ENCODE measurements at places on chromosomes 4 and X.

DNA sequence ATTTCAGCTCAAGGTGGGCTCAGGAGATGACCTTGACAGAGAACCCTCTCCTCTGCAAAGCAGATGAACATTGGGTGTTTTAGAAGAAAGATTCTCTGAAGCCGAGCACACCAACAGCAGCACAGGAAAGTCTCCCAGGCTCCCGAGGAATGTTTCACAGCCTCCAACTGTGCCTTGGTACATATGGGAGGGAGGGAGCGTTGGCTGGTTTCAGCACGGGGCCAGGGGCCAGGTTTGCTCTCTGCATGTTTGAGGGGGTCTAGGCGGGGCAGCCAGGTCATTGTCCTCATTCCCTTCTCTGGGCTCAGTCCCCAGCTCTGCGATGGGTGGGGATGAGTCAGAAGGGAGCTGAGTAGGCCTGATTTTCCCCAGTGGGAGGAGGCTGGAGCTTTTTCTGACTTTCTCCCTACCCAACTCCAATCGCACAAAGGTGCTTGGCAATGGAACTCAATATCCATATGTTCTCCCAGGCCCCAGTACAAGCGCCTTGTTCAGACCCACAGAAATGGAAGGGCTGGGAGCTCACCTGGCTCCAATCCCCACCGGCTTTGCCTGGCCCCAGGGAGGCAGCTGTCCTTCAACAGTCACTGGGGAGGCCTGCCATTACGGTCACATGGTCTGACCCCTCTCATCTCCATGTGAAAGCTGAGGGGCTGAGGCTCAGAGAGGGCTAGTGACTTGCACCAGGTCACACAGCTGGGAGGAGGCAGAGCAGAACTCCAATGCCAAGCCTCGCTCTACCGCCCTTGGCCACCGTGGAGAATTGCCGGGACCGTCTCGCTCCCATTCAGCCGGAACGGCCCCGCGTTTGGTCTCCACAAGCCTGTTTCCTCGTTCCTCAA is 108.4 kb upstream of the AFAP1 start:
- no peak for DNase-seq

DNA sequence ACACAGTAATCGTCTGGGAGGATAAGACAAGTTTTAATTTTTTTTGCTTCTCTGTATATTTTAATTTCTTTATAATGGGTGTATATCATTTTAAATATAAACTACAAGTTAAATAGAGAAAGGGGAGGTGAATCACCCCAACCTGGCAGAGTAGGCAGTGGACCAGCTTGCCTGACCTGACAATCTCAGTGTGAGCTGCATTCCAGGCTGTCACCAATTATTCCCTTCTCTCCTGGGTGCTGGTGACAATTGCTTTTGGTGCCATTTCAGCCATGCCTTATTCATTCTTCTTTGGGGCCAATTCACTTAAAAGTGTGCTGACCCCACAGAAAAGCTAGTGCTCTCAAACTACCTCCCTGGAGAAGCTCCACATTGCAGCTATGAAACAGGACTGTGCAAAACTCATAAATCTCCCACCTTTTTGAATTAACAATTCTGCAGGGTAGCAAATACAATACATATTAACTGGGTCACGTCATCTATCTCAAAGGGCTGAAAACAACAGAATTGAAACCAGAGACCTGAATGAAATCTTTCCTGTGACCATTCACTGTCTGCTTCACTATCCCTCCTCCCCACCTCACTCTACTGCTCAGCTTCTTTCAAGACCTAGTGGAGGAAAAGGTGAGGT is 359.0 kb downstream of the HS3ST1 start:
- DNase-seq, result no peak

GRCh38 chr4:72109959-72110497 is 78.2 kb downstream of the NPFFR2 start:
- no peak for DNase-seq

DNA sequence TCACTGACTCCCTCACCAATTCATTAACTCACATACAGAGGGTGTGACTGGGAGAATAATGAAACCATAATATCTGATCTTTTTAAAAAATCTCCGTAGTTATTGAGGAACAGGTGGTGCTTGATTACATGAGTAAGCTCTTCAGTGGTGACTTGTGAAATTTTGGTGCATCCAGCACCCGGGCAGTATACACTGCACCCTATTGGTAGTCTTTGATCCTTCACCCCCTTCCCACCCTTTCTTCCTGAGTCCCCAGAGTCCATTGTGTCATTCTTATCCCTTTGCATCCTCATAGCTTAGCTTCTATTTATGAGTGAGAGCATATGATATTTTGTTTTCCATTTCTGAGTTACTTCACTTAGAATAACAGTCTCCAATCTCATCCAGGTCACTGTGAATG is 1143.8 kb downstream of the PCDH19 start:
- DNase-seq, result no peak

- no peak for DNase-seq
Measured at GRCh38 chr4:2372488-2373030, 45.9 kb downstream of the ZFYVE28 start.

GRCh38 chr4:152467101-152467500 is 68.8 kb downstream of the FBXW7 start:
- DNase-seq, result no peak

- no peak for DNase-seq
Measured at GRCh38 chrX:119427024-119427794, 28.1 kb downstream of the SLC25A43 start.

- DNase-seq, result no peak
Measured at GRCh38 chr4:55617587-55618197, 18.4 kb downstream of the NMU start.

- no peak for DNase-seq
Measured at GRCh38 chr4:58453956-58454355, 1343.8 kb upstream of the IGFBP7 start.

DNA sequence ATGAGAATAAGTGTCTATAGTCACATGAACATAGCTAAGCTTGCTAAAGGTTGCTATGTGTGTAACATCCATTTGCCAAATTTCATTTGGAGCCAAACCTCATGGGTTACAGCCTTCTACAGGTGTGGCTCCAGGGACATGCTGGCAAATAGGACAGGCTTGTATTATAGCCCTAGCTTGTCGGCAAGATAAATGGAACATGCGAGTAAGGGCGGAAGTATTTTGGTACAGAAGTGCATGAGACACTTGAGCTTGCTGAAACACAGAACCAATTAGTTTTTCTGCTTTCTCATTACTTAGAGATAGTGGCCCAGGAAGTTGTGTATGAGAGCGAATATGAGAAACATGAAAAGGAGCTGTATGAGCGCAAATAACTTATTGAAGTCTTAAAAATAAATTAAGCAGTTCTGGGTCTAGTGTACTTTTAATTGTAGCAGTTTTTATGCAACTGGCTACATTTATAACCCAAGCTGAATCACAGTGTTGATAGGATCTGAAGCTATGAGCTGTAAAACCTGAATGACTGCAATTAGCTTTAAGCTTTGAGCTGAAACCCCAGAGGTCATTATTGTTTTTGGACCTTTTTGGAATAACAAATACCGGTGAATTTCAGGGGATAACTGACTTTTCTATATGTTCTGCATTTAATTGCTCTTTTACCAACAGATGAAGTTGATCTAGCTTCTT is 64.6 kb downstream of the KDM5C start:
- DNase-seq, result no peak

DNA sequence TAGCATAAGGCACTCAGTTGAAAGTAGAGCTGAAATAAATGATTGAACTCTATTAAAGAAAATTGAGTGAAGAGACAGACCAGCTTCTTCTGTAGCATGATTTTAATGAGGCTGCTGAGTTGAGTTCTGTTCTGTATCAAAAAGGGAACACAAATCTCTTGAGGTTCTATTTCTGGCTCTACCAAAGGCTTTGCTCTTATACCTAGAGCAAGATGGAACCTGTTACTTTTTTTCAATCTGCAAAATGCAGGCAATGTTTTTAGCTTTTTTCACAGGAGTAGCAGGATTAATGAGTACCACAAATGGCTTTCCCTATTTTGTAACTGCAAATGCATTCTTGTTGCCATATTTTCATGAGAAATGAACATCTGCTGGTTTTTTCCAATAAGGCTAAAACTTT is 4.2 kb upstream of the ERVMER34-1 start:
- no peak for DNase-seq

DNA sequence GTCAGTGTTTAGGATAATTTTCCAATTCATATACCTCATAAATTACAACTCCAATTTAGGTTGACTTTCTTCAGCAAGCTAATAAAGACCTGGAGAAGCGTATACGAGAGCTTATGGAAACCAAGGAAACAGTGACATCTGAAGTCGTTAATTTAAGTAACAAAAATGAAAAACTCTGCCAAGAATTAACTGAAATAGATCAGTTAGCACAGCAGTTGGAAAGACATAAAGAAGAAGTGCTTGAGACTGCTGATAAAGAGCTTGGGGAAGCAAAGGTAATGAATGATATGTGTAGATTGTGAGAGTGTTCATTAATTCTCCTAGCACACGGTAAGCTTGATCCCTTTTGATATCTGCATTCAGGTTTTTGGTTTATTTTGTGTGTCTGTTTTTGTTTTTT is 16.8 kb downstream of the CEP135 start:
- no peak for DNase-seq

- DNase-seq, result no peak
Measured at GRCh38 chr4:79584902-79585301, 176.9 kb upstream of the GK2 start.

DNA sequence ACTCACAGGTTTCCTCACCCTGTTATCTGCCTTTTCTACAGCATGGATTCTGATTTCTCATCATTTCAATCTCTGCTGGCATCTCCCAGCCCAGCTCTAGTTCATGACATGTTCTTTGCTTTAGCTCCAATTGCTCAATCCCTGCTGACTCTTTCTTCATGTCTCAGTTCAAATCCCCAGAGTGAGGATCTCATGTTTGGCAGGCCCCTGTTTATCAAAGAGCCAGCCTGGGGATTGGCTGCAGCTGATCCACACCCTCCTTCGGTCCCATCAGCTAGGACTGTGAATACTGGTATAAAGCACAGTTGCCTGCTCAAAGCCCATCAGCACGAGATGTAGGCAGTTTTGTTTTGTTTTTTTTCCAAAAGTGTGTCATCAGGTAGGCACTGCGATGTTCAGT is 14.4 kb upstream of the CC2D2A start:
- DNase-seq, result no peak

- no peak for DNase-seq
Measured at GRCh38 chrX:73508861-73509260, 54.1 kb upstream of the CHIC1 start.

- DNase-seq, result no peak
Measured at GRCh38 chr4:185711726-185712125, 100.3 kb downstream of the SORBS2 start.

DNA sequence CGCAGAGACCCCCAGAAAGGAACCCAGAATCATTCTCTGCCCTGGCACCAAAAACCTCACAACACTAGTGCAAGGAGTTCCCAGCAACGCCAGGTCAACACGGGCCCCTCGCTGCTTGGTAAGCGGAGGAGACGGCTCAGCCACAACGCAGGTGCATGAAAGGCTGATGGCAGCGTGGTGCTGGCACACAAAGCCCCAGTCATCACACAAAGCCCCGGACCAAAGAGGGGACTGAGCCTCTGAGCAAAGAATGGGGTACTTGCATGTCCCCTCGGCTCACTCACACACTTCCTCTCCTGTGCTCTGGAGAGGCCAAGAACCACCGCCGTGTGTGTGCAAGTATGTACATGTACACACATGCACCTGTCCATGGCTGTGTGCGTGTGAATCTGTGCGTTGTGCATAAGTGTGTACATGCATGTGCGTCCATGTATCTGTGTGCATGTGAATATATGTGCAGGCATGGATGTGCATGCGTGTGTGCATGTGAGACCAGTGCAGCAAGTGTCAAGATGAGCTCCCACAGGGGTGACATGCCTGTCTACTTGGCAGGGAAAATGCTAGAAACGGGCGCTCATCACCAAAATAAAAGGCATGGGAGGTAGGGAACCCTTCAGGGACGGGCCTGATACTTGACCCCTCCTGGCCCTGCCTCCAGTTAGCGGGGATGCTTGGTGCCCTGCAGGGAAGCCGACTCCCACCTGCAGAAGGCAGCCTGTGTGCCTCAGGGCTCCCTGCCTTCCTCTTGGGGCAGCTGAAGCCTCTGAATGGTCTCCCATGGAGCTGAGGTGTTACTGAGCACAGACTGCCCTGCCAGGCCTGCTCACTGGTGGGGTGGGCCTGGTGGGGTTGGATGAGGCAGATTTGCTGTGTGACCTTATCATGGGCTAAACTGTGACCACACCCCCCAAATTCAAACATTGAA is 60.4 kb downstream of the ZFYVE28 start:
- DNase-seq, result no peak

DNA sequence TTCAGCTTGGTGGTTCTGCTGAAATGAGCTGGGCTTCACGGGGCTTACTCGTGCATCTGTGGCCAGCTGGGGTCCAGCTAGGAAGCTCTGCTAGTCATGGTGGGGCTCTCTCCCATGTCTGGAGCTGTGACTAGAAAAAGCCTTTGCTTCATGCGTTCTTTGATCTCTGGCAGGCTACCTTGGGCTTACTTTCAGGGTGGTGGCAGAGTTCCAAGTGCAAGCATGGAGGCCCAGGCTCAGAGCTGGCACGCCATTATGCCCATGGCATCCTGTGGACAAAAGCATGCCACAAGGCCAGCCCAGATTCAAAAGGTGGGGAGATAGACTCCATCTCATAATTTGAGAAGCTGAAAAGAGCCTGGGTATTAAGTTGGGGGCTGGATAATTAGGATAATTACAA is 55.4 kb upstream of the GBA3 start:
- no peak for DNase-seq

GRCh38 chrX:130091980-130092522 is 18.2 kb downstream of the ELF4 start:
- peak; percentile 66 for DNase-seq

DNA sequence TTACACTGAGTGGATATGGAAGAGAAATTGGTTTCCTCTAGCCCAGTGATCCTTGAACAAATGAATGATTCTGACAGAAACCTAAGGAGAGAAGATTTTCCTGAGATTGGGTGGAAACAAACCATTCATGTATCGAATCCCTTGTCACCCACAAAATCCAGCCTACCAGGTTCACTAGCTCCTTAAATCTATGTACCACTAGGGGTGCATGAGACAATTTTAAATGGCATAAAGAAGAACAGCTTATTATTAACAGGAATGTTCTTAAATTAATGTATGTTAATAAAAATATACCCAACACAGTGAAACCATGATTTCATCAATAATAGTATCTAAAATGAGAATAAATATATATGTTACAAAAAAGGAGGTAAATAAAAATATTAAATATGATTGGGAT is 118.4 kb upstream of the LNX1 start:
- no peak for DNase-seq

DNA sequence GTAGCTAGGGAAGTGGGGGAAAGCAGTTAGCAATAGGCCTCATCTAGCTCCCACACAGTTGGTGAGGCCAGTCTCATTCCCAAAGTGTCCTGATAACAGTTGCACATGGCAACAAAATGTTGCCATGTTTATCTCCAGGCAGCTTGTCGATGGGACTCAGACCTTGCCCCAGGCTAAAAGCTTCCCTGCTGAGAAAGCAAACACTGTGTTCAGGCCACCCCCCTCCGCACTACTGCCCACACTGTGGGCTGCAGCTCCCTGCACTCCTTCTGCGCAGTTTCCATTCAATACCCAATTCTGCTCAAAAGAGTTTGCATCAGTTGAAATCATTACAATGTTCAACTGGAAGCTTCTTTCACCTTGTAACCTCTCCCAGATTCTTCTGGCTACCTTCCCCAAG is 287.8 kb upstream of the GK2 start:
- no peak for DNase-seq

- DNase-seq, result no peak
Measured at GRCh38 chr4:4848540-4848939, 10.9 kb upstream of the MSX1 start.

Data from activated CD8-positive, alpha-beta memory T cell treated with anti-CD3 and anti-CD28 coated beads for 4 hours (primary cell).